ENCODE measurements at places on chromosomes 4 and X.

GRCh38 chrX:22629105-22629725 is 356.5 kb downstream of the CBLL2 start:
- no peak for DNase-seq

DNA sequence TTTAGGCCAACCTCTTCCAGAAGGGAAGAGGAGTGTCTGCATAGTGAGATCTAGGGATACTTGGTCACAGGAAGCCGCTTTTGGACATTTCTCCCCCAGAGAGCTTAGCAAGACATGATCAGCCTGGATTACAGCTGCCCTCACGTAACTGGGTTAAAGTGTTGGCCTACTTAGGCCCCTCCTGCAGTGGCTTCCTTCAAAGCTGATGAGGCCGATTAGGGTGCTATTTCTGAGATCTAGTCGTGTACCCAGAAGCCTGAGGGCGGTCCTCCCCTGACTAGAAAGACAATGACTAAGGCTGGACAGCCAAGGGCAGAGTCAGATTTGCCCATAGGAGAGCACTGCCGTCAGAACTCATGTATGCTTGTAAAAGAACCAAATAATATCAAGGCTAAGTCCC is 135.0 kb downstream of the AMMECR1 start:
- no peak for DNase-seq

DNA sequence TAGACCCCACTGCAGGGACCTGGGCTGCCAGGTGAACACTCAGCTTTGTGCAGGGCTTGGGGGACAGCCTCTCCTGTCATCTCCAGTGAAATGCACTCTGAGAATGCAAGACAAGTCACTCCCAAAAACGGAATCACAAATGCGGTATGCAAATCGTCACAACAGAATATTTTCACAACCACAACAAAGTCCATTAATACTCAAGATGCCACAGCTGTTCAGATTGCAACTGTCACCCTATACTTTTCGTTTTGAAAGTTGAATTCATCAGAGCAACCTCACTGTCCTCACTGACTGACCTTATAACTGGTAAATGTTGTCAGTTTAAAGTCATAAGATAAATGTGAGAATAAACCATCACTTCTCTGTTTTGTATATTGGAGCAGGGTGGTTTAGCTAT is 16.6 kb downstream of the JAKMIP1 start:
- no peak for DNase-seq

- DNase-seq: no peak
Observed at GRCh38 chr4:86775061-86775460, 74.1 kb downstream of the SLC10A6 start.

DNA sequence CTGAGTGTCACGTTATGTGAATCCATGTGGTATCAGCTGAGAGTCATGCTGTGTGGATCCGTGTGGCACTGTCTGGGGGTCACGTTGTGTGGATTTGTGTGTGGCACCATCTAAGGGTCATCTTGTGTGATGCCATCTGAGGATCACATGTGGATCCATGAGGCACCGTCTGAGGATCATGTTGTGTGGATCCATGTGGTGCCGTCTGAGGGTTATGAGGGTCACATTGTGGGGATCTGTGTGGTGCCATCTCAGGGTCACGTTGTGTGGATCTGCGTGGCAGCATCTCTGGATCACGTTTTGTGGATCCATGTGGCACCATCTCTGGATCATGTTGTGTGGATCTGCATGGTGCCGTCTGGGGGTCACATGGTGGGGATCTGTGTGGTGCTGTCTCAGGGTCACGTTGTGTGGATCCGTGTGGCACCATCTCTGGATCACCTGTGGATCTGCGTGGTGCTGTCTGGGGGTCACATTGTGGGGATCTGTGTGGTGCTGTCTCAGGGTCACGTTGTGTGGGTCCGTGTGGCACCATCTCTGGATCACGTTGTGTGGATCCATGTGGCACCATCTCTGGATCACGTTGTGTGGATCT is 6.9 kb downstream of the PDE6B start:
- DNase-seq: no peak

DNA sequence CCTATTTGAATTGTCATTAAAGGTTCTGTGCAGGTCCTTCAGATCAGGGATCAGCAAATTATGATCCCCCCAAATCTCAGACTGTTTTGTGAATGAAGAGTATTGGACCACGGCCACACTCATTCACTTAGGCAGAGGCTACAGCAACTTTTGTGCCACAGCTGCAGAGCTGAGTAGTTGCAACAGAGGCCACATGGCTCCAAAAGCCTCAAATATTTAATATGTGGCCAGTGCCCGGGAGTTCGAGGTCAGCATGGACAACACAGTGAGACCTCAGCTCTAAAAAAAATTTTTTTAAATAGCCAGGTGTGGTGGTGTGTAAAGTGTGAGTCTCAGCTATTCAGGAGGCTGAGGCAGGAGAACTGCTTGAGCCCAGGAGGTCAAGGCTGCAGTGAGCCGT is 100.7 kb downstream of the NSUN7 start:
- DNase-seq: no peak

- no peak for DNase-seq
Observed at GRCh38 chr4:25313201-25313895, 774 bp downstream of the ZCCHC4 start.
